IMR-90 (cell line): ENCODE measurements at places on chromosomes 2 and 18. TPM values are rescaled to one million over a fixed set of nuclear protein-coding genes. Genes with fewer than 3 reads are reported as not detected.

DNA sequence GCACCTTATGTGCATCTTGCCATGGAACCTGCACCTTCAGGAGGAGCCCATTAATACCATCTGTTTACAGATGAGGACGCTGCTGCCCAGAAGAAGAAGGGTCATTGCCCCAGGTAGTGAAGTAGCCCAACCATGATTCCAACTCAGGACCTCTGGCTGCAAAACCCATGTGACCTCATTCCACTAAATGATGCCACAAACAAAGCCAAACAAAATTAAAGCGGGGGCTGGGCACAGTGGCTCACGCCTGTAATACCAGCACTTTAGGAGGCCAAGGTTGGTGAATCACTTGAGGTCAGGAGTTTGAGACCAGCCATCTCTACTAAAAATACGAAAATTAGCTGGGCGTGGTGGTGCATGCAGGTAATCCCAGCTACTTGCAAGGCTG lies 202.1 kb downstream of the EIPR1 start:
- no peak for DNase-seq

- peak; percentile 6 for DNase-seq
These were observed 16.4 kb downstream of the VIL1 start for GRCh38 chr2:218435003-218435982.

- DNase-seq = no peak
These were observed 53.4 kb upstream of the PROKR1 start for GRCh38 chr2:68589963-68590362.

- peak; percentile 67 for DNase-seq
These were observed 5.2 kb upstream of the SPAST start for GRCh38 chr2:32058130-32058529.

DNA sequence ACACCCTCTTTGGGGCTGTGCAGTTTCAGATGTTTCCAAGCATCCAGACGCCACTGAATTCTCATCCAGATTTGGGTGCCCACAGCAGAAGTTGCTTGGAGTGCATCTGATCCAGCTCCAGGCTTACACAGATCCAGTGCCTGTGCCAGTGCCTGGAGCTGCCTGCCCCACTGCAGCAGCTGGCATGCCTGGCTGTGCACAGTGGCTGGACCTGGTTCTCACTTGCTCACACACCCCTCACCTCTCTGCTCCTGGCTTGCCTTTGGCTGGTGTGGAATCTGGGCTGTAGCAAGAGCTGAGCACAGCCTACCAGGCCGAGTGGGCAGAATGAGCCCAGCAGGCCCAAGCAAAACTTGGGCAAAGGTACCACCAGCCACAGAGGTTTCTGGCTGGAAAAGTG lies 137.9 kb downstream of the SPAG16 start:
- no peak for DNase-seq

GRCh38 chr2:107412209-107412904 lies 414.3 kb upstream of the RGPD4 start:
- no peak for DNase-seq

- peak; percentile 33 for DNase-seq
These were observed 48.4 kb upstream of the ANKRD44 start for GRCh38 chr2:197358931-197359330.

GRCh38 chr2:13110825-13111224 lies 394.1 kb downstream of the TRIB2 start:
- no peak for DNase-seq

- peak; percentile 17 for DNase-seq
These were observed 151.8 kb downstream of the UBR3 start for GRCh38 chr2:169979025-169979424.

GBX2 gene
- not detected in 2 replicates for total RNA-seq

OLA1 gene
- total RNA-seq = 54.7 and 118 TPM in 2 replicates

CHRNA1 gene
- total RNA-seq = 0.56 and 0.90 TPM in 2 replicates

SNTG2 gene
- under 0.01 and 0.56 TPM in 2 replicates for total RNA-seq

CD8B2 gene
- not detected in 2 replicates for total RNA-seq
